Right lung (tissue), 10 donors: ENCODE measurements at places on chromosomes 3 and 15. TPM values are rescaled to one million over a fixed set of nuclear protein-coding genes. Genes with fewer than 3 reads are reported as not detected.

PATL2 gene
- 1.2 TPM for polyA plus RNA-seq

TWF2 gene
- polyA plus RNA-seq, result 26.9 TPM

GRCh38 chr3:172272698-172273097 is 175.6 kb downstream of the GHSR start:
- DNase-seq, result no peak

- DNase-seq, result peak; percentile 39
Observed at GRCh38 chr15:91469632-91470567, 369.8 kb downstream of the SV2B start.

DNA sequence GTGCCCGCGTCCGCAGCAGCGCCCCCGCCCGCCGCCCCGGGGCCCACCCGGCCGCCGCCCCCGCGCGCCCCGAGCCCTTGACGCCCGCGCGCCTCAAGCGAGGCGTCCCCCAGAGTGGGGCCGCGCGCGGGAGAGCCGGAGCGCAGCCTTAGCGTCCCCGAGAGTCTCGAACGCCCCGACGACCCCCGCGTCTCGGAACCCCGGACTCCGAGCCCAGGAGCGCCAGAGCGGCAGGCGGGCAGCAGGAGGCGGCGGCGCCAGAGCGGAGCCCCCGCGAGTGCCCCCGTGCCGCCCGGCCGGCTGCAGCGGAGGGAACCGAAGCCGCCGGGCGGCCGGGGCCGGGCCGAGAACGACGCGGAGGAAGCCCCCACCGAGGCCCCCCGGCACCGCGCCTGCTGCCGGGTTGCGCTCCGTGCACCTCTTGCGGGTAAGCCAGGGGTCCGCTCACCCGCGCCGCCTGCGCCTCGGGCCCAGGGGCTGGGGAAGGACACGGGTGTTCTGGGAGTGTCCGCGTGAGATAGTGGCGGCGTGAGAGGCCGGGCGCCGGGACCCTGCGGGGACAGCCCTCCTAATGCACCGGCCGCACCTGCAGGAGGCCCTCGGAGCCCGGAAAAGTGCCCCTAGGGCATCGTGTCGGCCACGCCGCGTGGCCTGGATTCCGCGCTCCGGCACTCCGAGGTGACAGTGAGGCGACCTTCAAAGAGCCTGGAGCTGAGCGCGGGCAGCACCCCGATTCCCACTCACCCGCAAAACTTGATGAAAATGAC is 52.0 kb upstream of the ULK4 start:
- peak; percentile 24 for DNase-seq

DNA sequence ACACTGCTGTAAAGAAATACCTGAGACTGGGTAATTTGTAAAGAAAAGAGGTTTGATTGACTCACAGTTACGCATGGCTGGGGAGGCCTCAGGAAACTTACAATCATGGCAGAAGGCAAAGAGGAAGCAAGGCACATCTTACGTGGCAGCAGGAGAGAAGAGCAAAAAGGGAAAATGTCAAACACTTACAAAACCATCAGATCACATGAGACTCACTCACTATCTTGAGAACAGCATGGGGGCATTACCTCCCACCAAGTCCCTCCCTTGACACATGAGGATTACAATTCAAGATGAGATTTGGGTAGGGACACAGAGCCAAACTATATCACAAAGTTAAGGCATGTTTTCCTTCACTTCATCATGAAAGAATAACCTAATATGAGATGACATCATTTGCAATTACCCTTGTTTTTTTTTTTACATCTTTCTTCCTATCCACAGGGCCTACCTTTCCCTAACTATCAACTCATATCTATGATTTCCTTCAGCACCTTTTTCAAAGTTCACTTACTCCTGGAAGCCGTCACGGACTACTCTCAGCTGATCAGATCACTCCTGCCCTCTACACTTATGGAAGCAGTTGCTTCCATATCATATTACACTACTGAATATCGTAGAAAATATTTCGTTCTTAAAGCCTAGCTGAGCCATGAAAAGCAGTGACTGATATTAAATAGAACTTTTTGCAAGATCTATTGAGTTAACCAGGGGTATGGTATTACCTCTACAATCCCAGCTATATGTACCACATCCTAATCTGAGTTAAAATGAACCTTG is 25.5 kb upstream of the ATP8B4 start:
- DNase-seq, result no peak
